ENCODE measurements at places on chromosomes 13 and 19. TPM values are rescaled to one million over a fixed set of nuclear protein-coding genes. Genes with fewer than 3 reads are reported as not detected.
A peak's percentile ranks its signal among the peaks of the same experiment; 100 is the strongest.

GRCh38 chr19:33395561-33396550 is 22.3 kb downstream of the CEBPG start:
- no peak for DNase-seq

DNA sequence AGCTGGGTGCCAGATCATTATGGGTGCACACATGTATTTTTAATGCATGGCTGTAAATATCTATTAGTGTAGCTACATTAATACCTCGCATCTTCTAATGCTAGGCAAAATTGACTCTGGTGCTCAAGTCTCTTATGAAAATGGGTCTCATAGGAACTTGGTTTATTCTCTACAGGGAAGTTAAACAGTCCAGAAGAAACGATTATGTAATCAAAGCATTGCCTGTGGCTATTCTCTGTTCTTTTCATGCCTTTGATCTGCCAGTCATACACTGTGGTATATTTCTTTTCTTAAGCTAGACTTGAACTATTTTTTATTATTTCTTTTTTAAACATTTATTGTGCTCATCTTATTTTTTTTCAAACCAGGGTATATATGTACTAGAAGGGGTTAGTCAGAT is 1015.0 kb downstream of the SLITRK1 start:
- DNase-seq: no peak

DNA sequence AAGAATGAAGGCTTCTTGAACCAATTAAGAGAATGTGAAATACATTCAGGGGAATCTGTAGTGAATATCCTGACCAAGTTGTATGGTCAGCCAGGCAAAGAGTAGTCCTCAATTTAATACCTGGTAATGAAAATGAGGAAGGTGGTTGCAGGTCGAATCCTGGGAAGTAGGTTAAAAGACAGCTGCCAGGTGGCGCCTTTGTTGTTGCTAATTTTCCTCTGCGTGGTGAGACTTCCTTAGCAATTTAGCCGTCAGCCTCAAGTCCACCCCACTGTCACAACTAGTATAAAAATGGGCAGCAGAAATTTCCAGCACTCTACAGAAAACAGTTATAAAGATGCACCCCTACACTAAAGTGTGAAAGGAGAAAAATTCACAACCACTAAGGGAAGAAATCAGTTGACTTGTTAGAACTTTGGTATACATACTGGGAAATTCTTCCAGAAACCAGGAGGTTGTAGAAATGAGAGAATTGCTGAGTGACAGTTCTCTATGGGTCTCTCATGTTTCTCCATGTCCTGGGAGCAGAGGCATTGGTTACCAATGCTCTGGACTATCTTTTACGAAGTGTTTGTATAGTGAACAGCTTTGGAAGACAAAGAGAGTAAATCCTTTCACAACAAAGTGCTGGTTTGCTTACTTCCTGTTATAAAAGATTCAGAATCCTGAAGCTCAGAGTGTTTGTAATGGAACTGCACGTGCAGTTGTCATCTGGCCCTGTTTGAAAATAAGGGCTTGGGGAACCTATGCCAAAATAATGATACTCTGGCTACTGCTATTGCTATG is 235.9 kb downstream of the NHLRC3 start:
- DNase-seq: no peak

GRCh38 chr13:58838615-58839014 is 1207.1 kb downstream of the PCDH17 start:
- DNase-seq: no peak

The FUT1 gene
- polyA plus RNA-seq: 1.1 TPM

The ELSPBP1 gene
- polyA plus RNA-seq: not detected

The KMT5C gene
- 27.5 TPM for polyA plus RNA-seq

- DNase-seq: no peak
Measured at GRCh38 chr19:52687684-52688083, 47.2 kb downstream of the ZNF611 start.

The NMRK2 gene
- 285 TPM for polyA plus RNA-seq

The APLP1 gene
- polyA plus RNA-seq: 7.1 TPM

DNA sequence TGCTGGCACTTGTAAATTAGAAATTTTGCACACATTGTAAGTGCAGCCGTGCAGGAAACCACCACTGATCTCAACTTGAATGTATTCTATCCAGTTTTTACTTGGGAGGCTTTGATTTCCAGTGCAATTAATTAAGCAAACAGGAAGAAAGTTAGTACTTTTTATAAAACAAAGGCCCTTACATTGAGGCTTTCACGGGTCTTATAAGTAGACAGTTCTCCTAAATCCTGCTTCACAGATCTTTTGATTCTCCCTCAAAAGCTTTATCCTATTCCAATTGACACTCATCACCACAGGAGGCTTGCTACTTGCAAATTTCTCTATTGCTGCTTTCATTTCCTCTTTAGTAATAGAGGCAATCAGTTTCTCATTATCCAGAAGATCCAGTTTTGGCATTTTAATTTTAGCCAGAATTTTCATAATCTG is 90.1 kb downstream of the ERCC5 start:
- DNase-seq: no peak

The HIPK4 gene
- 2.5 TPM for polyA plus RNA-seq

GRCh38 chr19:33957804-33958203 is 161.1 kb downstream of the KCTD15 start:
- no peak for DNase-seq

DNA sequence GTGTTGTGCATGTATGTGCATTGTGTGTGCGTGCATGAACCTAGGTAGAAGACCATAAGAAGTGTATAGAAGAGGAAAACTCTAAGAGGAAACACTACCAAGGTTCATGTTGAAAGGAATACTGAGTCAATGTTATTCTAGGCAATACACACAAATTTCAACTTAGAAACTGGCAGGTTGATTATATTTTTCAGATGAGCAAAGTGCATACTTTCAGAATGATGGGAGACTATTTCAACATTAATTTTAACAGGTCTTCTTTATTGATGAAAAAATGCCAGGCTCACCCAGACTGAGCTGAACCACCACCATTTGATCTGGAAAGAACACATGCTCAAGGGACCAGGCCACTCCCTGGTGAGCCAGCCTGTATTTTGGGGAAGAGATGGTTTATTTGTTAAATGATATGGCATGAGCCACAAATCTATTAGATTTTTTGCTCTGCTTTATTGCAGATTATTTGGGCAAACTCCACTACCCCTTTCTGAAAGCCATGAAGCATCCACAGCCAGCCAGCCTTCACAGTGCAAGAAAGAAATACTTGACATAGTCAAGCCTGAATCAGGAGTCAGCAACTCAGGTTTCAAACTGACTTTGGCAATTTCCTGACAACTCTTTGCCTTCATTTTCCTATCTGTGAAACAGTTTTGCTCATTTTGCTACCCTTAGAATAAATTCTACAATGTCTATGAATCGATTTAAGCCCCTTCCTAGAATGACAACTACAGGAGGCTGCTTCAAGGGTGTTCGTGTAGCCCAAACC is 368.9 kb downstream of the COG6 start:
- DNase-seq: no peak

DNA sequence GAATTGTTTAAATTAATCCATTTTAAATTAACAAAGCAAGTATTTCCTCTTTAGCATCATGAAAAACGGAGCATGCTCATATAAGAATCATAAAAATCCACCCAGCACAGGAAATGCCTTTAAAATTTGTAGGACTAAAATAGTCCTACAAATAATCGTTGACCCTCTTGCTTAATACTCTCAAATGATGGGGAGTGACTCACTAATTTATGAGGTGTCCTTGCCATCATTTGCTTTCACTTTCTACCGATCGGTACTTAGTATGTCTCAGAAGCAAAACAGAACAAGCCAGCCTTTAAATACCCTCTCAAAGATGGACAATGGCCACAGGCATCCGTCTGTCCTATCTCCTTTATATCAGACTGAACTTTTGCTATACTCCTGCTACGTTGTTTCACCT is 97.2 kb downstream of the SUCLA2 start:
- DNase-seq: no peak

DNA sequence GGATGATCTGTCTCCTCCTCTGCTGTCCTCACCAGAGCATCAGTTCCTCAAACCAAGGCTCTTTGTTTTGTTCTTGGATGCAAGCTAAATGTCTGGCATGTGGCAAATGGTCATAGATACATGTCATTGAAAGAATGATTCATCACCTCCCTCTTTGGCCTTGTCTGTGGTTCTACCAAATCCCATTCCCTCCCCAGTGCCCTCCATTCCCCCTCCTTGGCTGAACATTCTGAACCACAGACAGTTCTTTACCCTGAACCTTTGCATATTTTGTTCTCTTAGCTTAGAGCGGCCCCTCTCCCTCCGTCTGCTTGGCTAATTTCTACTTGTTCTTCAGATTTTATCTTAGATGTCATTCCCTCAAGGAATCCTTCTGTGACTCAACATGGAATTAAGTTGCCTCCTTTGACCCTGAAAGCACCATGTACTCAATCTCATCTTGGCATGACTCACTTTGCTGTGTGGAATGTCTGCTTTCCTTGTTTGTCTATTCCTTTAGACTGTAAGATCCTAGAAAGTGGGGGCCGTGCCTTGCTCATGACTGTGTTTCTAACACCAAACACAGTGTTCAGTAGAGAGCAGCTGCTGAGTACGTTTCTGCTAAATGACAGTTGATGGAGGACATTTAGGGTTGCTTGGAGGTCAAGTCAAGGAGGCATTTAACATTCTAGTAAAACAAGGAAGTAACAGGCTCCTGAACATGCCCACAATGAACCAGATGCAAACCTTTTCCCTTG is 8.1 kb downstream of the ALOX5AP start:
- DNase-seq: no peak

- no peak for DNase-seq
Measured at GRCh38 chr19:16383584-16384161, 59.0 kb downstream of the KLF2 start.

The GNG7 gene
- polyA plus RNA-seq: 2.4 TPM

The PSG2 gene
- 0.56 TPM for polyA plus RNA-seq

The UHRF1 gene
- polyA plus RNA-seq: 30.7 TPM

DNA sequence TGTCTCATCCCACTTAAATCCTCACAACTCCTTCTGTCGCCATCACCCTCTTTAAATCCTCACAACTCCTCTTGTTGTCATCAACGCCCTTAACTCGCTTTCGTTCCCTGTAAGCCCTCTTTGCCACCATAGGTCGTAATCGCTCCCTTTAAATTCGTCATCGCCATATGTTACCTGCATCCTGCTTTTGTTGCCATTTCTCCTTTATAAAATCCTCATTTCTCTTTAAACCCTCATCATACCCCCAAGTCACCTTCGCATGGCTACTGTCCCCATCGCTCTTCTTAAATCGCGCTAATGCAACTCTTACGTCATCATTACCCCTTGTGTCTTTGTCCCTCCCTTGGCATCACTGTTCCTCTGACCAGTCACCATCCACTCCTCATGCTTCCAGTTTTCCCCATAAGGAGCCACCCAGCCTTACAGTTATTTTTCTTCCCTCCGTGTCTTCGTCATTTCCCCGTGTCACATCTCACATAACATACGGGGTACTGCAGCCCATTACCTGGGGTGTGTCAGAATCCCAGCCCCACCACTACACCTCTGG is 539 bp downstream of the PLD3 start:
- no peak for DNase-seq

GRCh38 chr19:3503036-3503572 is 2.6 kb upstream of the DOHH start:
- DNase-seq: no peak

- DNase-seq: no peak
Measured at GRCh38 chr13:20438801-20439200, 86.9 kb downstream of the CRYL1 start.

DNA sequence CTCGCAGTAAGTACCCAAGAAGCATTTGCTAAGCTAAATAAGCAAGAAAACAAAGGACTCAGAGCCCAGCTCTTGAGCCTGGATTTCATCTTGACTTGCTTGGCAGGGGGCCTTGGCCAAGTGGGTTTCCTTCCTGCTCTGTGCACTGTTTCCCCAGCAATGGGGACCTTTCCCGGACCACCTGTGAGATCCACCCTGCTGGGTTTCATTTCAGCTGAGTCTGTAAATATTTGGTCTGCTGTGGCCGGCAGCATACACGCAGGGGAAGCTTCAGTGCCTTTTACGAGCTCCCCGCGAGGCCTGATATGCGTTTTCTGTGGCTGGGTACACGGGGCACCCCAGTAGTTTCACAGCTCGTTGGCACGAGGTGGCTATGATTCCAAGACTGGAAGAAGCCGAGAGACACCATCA is 12.4 kb upstream of the TINCR start:
- DNase-seq: no peak

- peak; percentile 96 for DNase-seq
Measured at GRCh38 chr13:80341101-80341755, at the start of gene SPRY2. TSS of gene SPRY2 (minus strand) at chr13:80341126. CDS start at chr13:80337705, 3,421 bp downstream.

DNA sequence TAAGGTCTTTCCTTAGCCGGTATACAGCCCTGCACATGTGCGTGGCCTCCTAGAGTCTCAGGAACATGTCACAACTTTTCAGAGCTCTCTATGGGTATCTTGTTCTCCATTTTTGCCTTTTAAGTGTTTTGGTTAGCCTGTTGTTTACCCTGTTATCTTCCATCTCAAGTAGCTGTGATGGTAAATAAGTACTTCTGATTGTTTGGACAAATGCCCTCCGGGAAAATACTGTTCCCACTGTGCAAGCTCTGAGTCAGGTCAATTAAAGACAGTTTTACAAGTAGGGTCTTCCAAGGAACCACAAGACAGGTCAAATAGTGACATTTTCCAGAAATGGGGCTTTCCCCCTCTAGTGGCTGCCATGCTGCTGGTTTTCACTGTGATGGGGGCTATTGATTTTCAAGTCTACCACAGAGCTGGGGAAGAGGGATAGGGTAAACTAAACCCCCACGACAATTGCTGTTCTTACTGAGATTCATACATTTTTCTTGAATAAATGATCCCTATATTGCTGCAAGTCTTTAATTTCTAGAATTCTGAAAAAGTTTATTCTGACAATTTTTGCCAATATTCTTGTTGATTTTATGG is 109.5 kb downstream of the TM9SF2 start:
- DNase-seq: no peak

DNA sequence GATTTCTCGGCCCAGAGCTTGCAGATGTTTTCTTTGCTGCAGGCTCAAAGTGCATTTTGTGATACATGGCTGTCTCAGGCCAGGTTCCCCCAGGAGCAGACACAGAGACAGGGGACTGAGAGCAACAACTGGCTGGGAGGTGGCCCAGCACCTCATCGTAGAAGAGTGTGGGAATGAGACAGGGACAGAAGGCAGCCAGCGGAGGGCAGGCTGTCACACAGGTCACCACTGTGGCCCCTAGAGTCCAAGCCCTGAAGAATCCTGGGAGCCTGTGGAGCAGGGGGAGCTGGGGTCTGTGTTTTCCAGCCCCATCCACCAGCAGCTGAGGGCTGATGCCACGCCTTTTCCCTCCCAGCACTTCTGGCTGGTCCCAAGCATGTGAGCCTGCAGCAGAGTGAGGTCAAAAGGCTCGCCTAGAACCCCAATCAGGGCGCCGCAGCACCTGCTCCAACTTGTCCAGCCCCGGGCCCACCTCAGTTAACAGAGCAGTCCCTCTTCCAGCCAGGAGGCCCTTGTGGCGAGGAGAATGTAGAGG is 723.8 kb downstream of the UQCRFS1 start:
- no peak for DNase-seq
